ENCODE measurements at places on chromosomes 2 and 18.

DNA sequence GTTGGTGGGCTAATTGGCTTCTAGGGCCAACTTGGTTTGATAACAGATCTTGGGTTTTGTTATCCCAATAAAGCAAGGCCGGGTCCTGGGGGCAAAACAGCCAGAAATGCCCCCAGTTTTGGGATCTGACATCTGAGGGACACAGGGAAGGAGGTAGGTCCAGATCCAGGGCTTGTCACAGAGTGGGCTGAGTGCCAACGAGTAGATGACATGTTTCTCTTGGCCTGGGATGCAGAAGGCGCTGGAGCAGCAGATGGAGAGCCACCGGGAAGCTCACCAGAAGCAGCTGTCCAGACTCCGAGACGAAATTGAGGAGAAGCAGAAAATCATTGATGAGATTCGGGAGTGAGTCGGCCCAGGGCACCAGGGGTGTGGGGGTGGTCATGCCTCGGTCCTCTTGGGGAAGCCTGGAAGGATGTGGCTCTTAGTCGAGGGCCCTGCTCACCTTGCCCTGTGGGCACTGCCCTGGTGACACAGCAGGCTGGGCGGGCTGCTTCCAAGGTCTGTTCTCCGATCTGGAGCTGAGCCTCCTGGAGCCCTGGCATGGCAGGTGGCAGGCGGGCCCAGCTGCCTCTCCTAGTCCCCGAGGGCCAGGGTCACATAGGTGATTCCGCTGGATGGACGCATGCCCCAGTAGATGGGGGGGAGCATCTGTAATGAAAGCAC, 40.2 kb upstream of the LYPD6B start:
- H3K27ac ChIP-seq = no peak overlapping the region
- H3K4me1 ChIP-seq = no peaks in the 10 kb centered on the region
- no peak for DNase-seq
- no peaks in the 10 kb centered on the region for H3K27me3 ChIP-seq

GRCh38 chr2:27128668-27129571, 5.3 kb downstream of the ABHD1 start:
- H3K27ac ChIP-seq = no peak overlapping the region
- H3K4me1 ChIP-seq = peaks cover 11% of the 10 kb centered on the region
- DNase-seq = no peak
- H3K36me3 ChIP-seq = no peaks in the 10 kb centered on the region

DNA sequence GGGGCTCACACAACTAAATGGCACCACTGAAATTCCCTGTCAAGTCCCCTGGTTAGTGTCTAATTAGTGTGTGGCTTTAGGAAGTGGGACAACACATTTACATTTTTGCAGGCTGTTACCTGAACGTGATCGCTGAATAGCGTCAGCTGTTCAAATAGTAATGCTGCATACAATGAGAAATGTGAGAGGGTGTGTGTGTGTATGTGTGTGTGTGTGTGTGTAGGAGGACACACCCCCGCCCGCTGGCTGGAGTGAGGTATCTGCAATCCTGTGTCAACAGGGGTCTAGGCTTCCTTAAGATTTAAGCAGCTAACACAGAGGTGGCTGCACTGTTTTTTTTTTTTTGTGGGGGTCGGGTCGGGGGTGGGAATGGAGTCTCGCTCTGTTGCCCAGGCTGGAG, 4.8 kb upstream of the LYPD6B start:
- no peaks in the 10 kb centered on the region for H3K36me3 ChIP-seq
- no peak overlapping the region for H3K4me3 ChIP-seq
- DNase-seq = no peak

DNA sequence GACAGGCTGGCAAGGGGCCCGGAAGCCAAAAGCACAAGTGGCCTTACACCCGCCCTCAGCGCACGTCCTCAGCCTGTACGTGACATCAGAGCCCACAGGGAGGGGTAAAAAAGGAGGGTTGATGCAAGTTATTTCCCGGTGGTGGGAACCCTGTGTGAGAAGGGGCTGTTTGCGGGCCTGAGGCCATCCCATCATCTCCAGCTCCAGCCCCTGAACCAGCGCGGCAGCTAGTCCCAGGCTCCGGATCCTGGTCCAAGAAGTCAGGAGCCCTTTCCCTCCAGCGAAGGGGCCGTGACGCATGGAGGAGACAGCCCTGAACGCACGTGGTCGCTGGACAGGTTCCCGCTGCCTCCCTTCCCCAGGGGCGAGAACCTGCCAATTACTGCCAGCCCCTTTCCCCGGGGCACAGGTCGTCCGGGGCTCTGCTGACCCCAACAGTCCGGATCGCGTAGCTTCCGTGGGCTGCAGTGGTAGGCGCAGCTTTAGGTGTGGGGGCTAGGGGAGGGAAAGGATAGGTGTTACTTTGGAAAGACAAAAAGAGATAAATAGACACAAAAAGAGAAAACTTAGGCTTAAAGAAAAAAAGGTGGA, 1.3 kb upstream of the LRP2 start:
- H3K36me3 ChIP-seq = no peaks in the 10 kb centered on the region
- DNase-seq = peak; percentile 34
- peaks cover 25% of the 10 kb centered on the region for H3K4me1 ChIP-seq
- H3K27ac ChIP-seq = no peak overlapping the region
- peak overlapping the region; percentile 55 for H3K4me3 ChIP-seq

DNA sequence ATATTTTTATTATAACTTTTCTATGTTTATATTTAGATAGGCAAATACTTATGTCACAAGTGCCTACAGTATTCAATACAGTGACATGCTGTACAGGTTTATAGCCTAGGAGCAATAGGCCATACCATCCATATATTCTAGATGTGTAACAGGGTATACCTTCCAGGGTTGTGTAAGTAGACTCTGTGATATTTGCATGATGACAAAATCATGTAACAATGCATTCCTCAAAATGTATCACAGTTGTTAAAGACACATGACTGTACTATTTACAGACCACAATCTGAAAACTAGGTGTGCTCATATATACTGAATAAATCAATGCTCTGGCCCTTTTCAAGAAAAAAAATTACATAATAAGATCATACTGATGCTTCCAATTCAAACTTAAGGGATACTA, 433.2 kb upstream of the RGPD4 start:
- H3K27me3 ChIP-seq = no peaks in the 10 kb centered on the region
- H3K4me1 ChIP-seq = no peaks in the 10 kb centered on the region
- H3K36me3 ChIP-seq = no peaks in the 10 kb centered on the region
- no peak overlapping the region for H3K4me3 ChIP-seq

DNA sequence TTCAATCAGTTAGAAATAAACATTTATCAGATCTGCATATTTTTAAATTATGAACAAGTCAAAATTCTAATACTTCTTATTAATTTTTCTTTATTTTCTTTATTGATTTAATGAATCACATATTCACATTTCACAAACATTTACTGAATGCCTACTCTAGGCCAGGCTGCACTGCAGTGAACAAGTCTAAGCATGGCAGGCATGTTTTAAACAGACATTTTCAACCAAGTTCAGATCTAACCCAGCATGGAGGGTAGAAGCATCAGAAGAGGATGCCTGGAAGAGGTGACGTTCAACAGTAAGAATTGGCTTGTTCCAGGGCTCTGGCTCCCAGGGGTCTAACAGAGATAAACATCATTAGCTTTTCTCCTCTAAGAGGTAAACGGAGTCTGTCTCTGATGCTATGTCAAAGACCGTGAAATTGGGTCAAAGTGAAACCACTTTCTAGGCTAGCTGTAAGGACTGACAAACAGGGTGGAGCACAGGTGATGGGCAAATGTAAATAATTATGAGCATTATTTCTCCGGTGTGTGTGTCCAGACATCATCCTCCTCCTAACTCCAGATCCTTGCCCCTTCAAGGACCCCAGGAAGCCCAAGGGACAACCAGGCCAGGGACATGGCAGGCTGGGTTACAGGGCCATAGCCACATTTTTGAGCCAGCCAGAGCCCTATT, 50.6 kb downstream of the UNC50 start:
- H3K27me3 ChIP-seq = no peaks in the 10 kb centered on the region
- H3K36me3 ChIP-seq = no peaks in the 10 kb centered on the region
- no peak for DNase-seq
- no peak overlapping the region for H3K4me3 ChIP-seq

GRCh38 chr2:98134172-98135005, 47.4 kb downstream of the VWA3B start:
- no peaks in the 10 kb centered on the region for H3K36me3 ChIP-seq
- no peaks in the 10 kb centered on the region for H3K4me1 ChIP-seq
- H3K27ac ChIP-seq = no peak overlapping the region
- no peak overlapping the region for H3K4me3 ChIP-seq
- no peak for DNase-seq
- no peaks in the 10 kb centered on the region for H3K27me3 ChIP-seq

DNA sequence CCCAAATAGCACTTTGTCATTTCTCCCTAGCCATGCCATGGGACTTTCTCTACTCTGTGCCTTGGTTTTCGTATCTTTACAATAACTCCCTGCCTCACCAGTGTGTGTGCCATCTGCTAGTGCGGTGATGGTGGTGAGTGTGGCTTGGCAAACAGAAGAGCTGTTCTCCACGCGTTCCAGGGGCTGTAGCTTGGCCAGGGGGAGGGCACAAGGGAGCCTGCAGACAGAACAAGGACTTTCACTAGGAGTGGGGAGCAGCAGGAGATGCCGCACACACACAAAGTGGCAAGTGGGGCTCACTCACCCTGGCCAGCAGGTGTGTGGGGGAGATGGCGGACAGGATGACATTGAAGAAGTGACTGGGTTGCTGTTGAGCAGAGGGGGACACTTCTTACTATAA, 196.9 kb downstream of the HAUS1 start:
- no peak overlapping the region for H3K27ac ChIP-seq
- no peak overlapping the region for H3K4me3 ChIP-seq
- H3K4me1 ChIP-seq = no peaks in the 10 kb centered on the region
- H3K27me3 ChIP-seq = no peaks in the 10 kb centered on the region
- DNase-seq = no peak

DNA sequence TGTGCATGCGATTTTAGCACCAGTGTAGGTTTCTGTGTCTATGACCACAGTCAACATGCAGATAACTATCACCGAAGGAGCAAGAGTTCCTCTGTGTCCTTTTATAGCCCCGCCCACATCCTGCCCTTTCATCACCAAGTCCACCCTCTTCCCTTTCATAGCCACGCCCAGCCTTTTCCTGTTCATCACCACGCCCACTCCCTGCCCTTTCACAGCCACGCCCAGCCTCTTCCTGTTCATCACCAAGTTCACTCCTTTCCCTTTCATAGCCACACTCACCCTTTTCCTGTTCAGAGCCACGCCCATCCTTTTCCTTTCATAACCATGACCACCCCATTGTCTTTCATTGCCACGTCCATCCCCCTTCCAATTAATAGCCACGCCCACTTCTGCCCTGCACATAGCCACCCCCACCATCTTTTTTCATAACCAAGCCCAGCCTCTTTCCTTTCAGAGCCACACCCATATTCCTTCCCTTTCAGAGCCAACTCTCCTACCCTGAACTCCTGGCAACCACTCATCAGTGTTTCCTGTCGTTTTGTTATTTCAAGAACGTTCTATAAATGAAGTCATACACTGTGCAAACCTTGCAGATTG, 273.9 kb downstream of the MYT1L start:
- H3K27ac ChIP-seq = no peak overlapping the region
- H3K36me3 ChIP-seq = no peaks in the 10 kb centered on the region
- DNase-seq = peak; percentile 70
- H3K27me3 ChIP-seq = no peaks in the 10 kb centered on the region

DNA sequence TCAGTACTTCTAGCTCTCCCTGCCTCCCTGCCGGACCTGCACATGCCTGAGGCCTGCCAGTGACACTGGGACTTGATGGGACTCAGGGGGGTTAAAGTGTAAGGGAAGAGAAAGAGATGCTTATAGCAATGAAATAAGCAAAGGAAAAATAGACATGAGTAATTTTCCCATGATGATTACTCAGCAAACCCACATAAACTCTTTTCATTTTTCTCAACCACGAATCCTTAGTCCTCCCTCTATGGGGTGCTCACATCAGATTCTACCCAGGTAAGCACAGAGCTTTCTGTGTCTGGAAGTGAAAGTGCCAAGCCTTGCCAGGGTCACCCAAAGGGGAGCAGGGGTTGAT, 44.8 kb upstream of the ANKRD62 start:
- H3K36me3 ChIP-seq = no peaks in the 10 kb centered on the region
- no peaks in the 10 kb centered on the region for H3K27me3 ChIP-seq
- no peaks in the 10 kb centered on the region for H3K4me1 ChIP-seq
- H3K4me3 ChIP-seq = no peak overlapping the region

DNA sequence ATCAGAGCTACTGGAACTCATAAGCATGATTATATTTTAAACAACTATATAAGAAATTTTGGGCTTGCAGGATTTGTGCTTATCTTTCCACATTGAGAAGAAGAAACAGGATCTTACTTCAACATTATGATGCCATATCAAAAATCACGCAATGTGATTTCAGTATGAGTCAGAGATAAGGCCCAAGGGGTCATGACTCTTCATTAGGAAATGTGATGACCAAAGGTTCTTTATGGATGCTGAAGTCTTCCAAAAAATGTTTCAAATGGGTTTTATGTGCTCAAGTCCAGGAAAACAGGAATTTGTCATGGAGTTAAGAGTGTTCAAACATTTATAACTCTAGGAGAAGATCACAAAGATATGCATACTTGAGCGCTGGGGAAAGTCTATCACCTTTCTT, 7.8 kb upstream of the SERPINB2 start:
- H3K27ac ChIP-seq = no peak overlapping the region
- no peaks in the 10 kb centered on the region for H3K27me3 ChIP-seq
- no peaks in the 10 kb centered on the region for H3K36me3 ChIP-seq
- DNase-seq = no peak

- H3K4me1 ChIP-seq = peaks cover 3% of the 10 kb centered on the region
- H3K27ac ChIP-seq = peak overlapping the region; percentile 40
- DNase-seq = no peak
- H3K4me3 ChIP-seq = peak overlapping the region; percentile 53
- H3K27me3 ChIP-seq = no peaks in the 10 kb centered on the region
- no peaks in the 10 kb centered on the region for H3K36me3 ChIP-seq
Measured at GRCh38 chr2:227164763-227165291, 403 bp downstream of the COL4A3 start.
